ENCODE measurements at places on chromosomes 3 and 15.

DNA sequence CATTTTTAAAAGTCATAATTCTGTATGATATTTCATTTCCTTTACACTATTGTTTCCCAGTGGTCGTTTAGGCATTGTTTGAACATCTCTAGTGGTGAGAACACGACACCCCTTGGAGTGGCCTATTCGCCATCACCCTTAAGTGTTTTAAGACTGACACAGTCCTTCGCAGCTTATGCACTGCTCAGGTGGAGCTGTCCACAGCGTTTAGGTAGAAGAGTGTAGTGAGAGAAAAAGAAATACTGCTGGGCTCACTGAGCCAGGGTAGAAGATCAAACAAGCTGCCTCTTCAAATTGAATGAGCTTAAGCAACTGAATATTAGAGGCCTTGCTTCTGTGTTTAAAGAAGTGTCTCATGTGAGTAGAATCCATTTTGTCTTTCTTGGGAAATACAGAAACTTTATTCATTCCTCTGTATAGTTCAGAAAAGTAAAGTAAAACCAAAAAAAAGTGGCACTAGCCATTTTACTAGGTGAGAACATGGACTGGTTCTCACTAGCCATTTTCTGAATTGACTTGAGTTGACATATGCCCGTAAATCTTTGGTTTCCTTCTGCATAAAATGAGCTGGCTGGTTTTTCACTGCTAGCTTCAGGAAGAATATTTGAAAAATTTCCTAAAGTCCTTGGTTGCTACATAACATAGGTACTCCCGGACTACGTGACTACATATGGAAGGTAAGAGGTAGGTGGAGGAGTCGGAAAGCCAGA, 155.9 kb downstream of the P3H2 start:
- H3K27me3 ChIP-seq: peaks cover 11% of the 10 kb centered on the region
- ATAC-seq: peak; percentile 24
- no peak overlapping the region for H3K4me3 ChIP-seq
- H3K27ac ChIP-seq: no peak overlapping the region
- peaks cover 4% of the 10 kb centered on the region for H3K4me1 ChIP-seq

- no peaks in the 10 kb centered on the region for H3K27me3 ChIP-seq
- H3K27ac ChIP-seq: no peak overlapping the region
- peaks cover 40% of the 10 kb centered on the region for H3K4me1 ChIP-seq
- H3K36me3 ChIP-seq: peaks cover 53% of the 10 kb centered on the region
- no peak overlapping the region for H3K4me3 ChIP-seq
These were observed 11.6 kb downstream of the ATOSA start for GRCh38 chr15:52667597-52667996.

GRCh38 chr3:65508750-65509422, 529.8 kb downstream of the MAGI1 start:
- H3K27ac ChIP-seq: no peak overlapping the region
- no peak overlapping the region for H3K4me3 ChIP-seq
- no peak for ATAC-seq

DNA sequence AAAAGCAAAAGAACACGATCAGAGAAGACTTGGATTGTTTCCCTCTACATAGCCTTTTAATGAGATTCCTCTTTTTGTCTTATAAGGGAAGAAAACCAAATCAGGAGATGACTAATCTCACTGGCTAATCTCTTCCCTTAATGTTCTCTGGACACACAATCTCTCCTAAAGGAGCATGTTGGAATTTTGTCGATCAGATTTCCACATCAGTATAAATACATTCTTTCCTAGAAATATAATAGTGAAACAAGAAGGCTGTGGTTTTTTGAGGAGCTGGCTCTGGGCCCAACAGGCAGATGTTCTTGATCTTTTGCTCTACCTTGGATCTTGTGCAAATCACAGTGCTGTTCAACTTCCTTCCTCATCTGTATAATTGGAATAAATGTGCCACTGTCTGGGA, 94.0 kb downstream of the GTPBP8 start:
- no peak overlapping the region for H3K27ac ChIP-seq
- peaks cover 4% of the 10 kb centered on the region for H3K4me1 ChIP-seq
- no peak for ATAC-seq
- H3K27me3 ChIP-seq: no peaks in the 10 kb centered on the region
- no peak overlapping the region for H3K4me3 ChIP-seq

DNA sequence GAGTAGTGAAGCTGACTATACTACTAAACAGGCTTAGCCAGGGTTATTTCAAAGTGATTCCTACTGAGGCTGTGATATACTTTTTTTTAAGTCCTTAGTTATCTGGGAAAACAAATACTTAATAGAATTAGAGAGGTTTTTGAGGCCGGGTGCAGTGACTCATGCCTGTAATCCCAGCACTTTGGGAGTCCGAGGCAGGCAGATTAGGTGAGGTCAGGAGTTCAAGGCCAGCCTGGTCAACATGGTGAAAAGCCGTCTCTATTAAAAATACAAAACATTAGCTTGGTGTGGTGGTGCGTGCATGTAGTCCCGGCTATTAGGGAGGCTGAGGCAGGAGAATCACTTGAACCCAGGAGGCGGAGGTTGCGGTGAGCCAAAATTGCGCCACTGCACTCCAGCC, 34.2 kb downstream of the PRTG start:
- H3K4me3 ChIP-seq: no peak overlapping the region
- H3K27me3 ChIP-seq: peaks cover 21% of the 10 kb centered on the region
- H3K27ac ChIP-seq: no peak overlapping the region
- H3K4me1 ChIP-seq: no peaks in the 10 kb centered on the region

DNA sequence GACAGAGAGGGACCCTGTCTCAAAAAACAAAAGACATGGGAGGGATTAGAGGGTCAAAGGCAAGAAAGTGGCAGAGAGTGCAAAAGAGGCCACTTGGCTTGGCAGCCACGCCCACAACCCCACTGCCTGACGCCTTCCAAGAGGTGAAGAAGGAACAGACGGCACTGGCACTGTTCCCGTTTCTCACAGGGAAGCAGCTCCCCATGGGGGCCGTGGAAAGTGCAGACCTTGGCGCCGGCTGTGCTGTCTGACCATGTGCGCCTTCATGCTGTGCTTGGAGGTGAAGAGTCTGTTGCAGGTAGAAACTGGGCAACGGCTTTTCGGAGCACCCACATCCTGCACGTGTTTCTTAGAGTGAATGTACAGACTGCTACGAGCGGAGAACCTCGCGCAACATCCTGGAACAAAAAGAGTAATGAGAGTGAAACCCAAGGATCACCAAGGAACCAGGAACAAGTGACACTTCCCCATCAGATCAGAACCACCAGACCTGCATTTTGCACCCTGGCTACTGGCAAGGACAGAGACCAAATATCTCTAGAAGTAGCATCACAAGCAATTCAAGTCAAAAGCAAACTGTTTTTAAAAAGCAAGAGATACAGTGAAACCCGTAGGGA, 9.7 kb downstream of the ZXDC start:
- peaks cover 31% of the 10 kb centered on the region for H3K4me1 ChIP-seq
- H3K4me3 ChIP-seq: no peak overlapping the region
- no peak for ATAC-seq
- H3K27me3 ChIP-seq: no peaks in the 10 kb centered on the region

- H3K27me3 ChIP-seq: peaks cover 17% of the 10 kb centered on the region
- ATAC-seq: no peak
- H3K27ac ChIP-seq: no peak overlapping the region
- no peak overlapping the region for H3K4me3 ChIP-seq
- peaks cover 12% of the 10 kb centered on the region for H3K4me1 ChIP-seq
- H3K36me3 ChIP-seq: no peaks in the 10 kb centered on the region
These were observed 49.4 kb upstream of the ATP2B2 start for GRCh38 chr3:10554746-10555145.

GRCh38 chr15:57485869-57486268, 105.8 kb upstream of the MYZAP start:
- no peak overlapping the region for H3K4me3 ChIP-seq
- H3K36me3 ChIP-seq: no peaks in the 10 kb centered on the region

DNA sequence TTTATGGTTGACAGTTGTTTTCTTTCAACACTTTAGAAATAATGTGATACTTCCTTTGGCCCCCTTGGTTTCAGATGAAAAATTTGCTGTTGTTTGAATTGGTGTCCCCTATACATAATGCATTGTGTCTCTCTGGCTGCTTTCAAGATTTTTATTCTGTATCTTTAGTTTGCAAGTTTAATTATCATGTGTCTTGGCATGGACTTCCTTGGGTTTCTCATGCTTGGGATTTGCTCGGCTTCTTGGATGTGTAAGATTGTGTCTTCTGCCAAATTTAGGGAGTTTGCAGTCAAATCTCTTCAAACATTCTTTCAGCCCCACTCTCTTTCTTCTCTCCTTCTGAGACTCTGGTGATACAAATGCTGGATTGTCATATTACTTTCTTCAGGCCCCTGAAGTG, 53.4 kb upstream of the PTPRG start:
- H3K4me3 ChIP-seq: no peak overlapping the region
- ATAC-seq: no peak
- H3K4me1 ChIP-seq: no peaks in the 10 kb centered on the region
- peaks cover 9% of the 10 kb centered on the region for H3K27me3 ChIP-seq

GRCh38 chr3:142497729-142498128, 49.9 kb upstream of the XRN1 start:
- H3K27me3 ChIP-seq: no peaks in the 10 kb centered on the region
- H3K36me3 ChIP-seq: peaks cover 71% of the 10 kb centered on the region
- ATAC-seq: no peak
- peak overlapping the region; percentile 64 for H3K27ac ChIP-seq
- no peak overlapping the region for H3K4me3 ChIP-seq

GRCh38 chr3:57977818-57978235, 30.4 kb upstream of the FLNB start:
- peaks cover 14% of the 10 kb centered on the region for H3K4me1 ChIP-seq
- no peaks in the 10 kb centered on the region for H3K27me3 ChIP-seq
- no peaks in the 10 kb centered on the region for H3K36me3 ChIP-seq
- ATAC-seq: no peak
- no peak overlapping the region for H3K27ac ChIP-seq

DNA sequence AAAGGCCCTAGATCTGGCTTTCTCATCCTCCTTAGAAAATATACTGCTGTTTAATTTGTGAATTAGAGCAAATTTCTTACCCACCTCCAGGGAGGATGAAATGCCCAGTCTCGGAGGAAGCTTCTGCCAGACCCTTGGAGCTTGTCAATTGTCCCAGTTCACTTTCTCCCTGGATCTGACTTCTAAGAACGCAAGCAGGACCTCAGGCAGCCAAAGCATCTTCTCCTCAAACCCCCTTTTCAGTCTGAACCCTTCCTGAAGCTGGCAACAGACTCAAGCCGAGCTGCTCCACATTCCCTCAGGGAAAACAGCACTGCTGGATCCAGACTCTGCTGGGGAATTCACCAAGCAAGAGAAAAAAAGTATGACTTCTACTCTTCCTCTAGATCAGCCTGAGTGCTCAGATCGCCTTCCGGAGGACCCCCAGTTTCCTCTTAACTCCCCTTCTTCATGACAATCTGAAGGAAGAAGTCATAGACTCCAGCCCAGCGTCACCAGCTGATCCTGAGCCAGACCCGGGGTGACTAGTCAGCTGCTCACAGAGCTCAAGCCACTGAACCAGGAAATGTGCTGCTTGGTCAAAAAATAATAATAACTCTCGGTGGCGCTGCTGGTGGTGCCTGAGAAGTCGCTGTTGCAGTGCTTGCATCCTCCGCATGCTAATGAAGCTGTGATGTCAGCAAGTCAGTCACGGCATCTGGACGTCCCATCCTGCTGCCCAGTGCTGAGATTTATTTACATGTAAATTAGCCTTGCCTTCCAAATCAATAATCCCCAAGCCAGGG, at the start of gene PRICKLE2:
TSS of gene PRICKLE2 (minus strand) at position 641 of the 785 bp plus-strand sequence. CDS start 26,539 bp downstream, outside the sequence.
- peak; percentile 80 for ATAC-seq
- no peaks in the 10 kb centered on the region for H3K36me3 ChIP-seq
- H3K4me1 ChIP-seq: peaks cover 31% of the 10 kb centered on the region
- no peaks in the 10 kb centered on the region for H3K27me3 ChIP-seq
- H3K4me3 ChIP-seq: peak within 1 kb of the TSS; percentile 89

- no peaks in the 10 kb centered on the region for H3K27me3 ChIP-seq
- H3K36me3 ChIP-seq: peaks cover 6% of the 10 kb centered on the region
- no peak overlapping the region for H3K27ac ChIP-seq
- H3K4me1 ChIP-seq: no peaks in the 10 kb centered on the region
- no peak for ATAC-seq
These were observed 270.6 kb upstream of the TPRG1 start for GRCh38 chr3:188901126-188901525.

- H3K4me3 ChIP-seq: no peak overlapping the region
- H3K36me3 ChIP-seq: peaks cover 42% of the 10 kb centered on the region
These were observed 20.4 kb upstream of the AP3B2 start for GRCh38 chr15:82730022-82730530.

DNA sequence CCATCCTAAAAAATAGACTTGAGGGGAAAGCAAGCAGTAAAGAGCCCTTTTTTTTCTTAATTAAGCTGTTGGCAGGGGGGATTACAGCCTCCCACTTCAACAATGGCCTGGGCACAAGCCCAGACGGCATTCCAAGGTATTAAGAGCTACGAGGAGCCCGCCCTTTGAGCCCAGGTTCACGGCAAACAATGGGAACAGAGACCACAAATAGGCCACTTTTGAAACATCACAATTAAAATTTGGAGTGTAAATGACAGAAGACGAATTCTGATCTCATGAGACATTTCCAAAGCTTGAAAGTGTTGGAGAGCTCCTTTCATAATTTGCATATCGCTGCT, 8.9 kb downstream of the CHSY1 start:
- H3K36me3 ChIP-seq: peaks cover 4% of the 10 kb centered on the region
- H3K27ac ChIP-seq: peak overlapping the region; percentile 73
- ATAC-seq: no peak
- peak overlapping the region; percentile 26 for H3K4me3 ChIP-seq
- peaks cover 75% of the 10 kb centered on the region for H3K4me1 ChIP-seq
- no peaks in the 10 kb centered on the region for H3K27me3 ChIP-seq

Data from stimulated activated memory B cell treated with anti-CD40 and anti-IgM and Interleukin-4, amounts not matched to agents 10 μg/mL and 1 μg/mL and 100 μg/mL, for 72 hours (primary cell).